ENCODE measurements at places on chromosomes 16 and 17. TPM values are rescaled to one million over a fixed set of nuclear protein-coding genes. Genes with fewer than 3 reads are reported as not detected.

The SLC38A8 gene
- not detected for total RNA-seq

The SLC6A2 gene
- 0.23 TPM for total RNA-seq

The CTRB2 gene
- total RNA-seq, result 9.1 TPM

The SALL1 gene
- total RNA-seq, result not detected

The CDH1 gene
- not detected for total RNA-seq

The PRSS33 gene
- total RNA-seq, result not detected

The RNF151 gene
- total RNA-seq, result not detected

The MMP15 gene
- total RNA-seq, result 4.4 TPM

The CUEDC1 gene
- 43.6 TPM for total RNA-seq

The CACNA1G gene
- 1.1 TPM for total RNA-seq

The TBX2 gene
- 16.5 TPM for total RNA-seq

The WFDC1 gene
- 48.7 TPM for total RNA-seq

The FOXL1 gene
- total RNA-seq, result 8.9 TPM

The TP53TG3F gene
- total RNA-seq, result not detected

Data from posterior vena cava (tissue), 2 donors.